ENCODE measurements at places on chromosomes 4 and X. TPM values are rescaled to one million over a fixed set of nuclear protein-coding genes. Genes with fewer than 3 reads are reported as not detected.
A peak's percentile ranks its signal among the peaks of the same experiment; 100 is the strongest.

GRCh38 chr4:139528377-139529005, 27.5 kb downstream of the SETD7 start:
- DNase-seq, result no peak

DNA sequence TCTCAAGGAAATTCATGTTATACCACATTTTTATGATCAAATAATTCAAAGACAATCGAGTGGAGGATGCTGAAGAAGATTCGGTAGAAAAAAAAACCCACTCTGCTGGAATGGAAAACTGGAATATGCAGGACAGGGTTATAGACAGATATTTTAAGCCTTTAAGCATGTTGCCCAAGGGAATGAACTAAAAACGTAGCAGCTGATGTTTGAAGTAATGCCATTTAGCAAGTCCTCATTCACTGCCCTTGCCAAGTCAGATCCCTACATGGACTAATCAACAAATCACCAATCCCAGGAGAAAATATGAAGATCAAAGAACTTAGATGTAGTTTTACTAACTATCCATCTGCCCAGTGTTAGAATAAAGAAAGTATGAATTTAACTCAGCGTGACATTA, 75.6 kb upstream of the ETNPPL start:
- DNase-seq, result no peak

SPANXN3 gene
- not detected for total RNA-seq

CXCL3 gene
- total RNA-seq, result 12.1 TPM

- DNase-seq, result peak; percentile 32
These were observed 23.0 kb downstream of the HMX1 start for GRCh38 chr4:8848507-8849265.

- DNase-seq, result no peak
These were observed 325.5 kb downstream of the ZIC3 start for GRCh38 chrX:137891431-137891830.

- DNase-seq, result no peak
These were observed 459.7 kb upstream of the FAT1 start for GRCh38 chr4:187183346-187183745.

DNA sequence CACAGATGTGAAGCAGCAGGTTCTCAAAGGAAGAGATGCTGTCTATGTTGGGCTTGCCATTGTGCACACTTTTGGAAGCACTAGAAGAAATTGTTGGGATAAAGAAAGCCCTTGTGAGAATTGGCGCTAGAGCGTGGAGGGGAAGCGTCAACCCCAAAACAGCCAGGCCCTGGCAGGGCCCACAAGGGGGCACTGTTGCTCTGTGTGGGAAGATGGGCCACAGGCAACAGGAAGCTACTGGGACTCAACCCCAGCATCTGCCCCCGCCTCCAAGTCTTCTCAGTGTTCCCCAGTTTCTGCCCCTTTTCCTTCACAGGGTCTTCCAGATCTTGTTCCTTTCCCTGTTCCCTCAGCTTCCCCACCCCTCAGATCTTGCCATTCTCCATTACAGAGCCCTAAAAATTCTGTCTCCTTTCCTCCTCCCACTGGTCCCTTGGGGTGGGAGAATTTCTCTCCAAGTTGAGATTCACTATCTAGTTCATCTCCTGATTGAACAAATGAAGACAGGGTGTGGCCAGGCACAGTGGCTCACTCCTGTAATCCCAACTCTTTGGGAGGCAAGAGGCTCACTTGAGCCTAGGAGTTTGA, 85.5 kb downstream of the STARD8 start:
- DNase-seq, result no peak

- DNase-seq, result no peak
These were observed 255.5 kb upstream of the PITX2 start for GRCh38 chr4:110878413-110878812.

GRCh38 chrX:134419784-134420183, 40.2 kb upstream of the HPRT1 start:
- DNase-seq, result no peak

MAP7D2 gene
- 0.36 TPM for total RNA-seq

GRCh38 chr4:2862528-2862927, 18.9 kb downstream of the ADD1 start:
- no peak for DNase-seq

GRCh38 chr4:181752516-181752915, 490.7 kb upstream of the TENM3 start:
- DNase-seq, result no peak

MAGEE1 gene
- 4.7 TPM for total RNA-seq

GRCh38 chr4:165520086-165520485, 141.3 kb downstream of the CPE start:
- no peak for DNase-seq

DNA sequence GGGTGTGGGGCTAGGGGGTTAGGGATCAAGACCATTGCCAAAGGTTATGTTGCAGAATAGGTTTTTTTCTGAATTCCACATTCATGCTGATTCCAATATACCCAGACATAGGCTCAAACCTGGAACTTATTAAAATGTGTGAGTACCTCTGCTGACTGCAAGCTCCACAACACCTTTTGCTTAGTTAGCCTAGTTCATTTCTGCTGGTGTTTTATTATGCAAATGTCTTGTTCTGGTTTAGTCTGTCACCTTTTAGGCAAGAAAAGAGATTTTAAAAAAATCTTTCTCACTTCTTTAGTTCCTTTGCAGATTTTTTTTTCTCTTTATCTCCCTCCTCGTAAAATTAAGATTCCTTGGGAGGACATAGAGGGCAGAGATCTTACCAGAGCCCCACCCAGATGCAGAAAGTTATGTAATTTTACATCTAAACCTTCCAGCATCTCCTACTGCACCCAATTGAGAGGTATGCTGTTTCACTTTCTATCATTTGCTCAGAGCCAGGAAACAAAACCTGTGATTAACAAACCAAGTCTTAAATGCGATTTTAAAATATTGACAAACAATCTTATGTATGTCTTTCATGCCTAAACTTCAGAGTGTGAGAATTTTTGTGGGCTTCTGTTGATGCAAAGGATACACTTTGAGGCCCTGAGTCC, 190.7 kb upstream of the CLNK start:
- no peak for DNase-seq

GRCh38 chrX:44747317-44747716, 96.5 kb upstream of the DUSP21 start:
- no peak for DNase-seq

RBM10 gene
- 25.7 TPM for total RNA-seq

QRFPR gene
- total RNA-seq, result 0.71 TPM

H2BW1 gene
- not detected for total RNA-seq

DNA sequence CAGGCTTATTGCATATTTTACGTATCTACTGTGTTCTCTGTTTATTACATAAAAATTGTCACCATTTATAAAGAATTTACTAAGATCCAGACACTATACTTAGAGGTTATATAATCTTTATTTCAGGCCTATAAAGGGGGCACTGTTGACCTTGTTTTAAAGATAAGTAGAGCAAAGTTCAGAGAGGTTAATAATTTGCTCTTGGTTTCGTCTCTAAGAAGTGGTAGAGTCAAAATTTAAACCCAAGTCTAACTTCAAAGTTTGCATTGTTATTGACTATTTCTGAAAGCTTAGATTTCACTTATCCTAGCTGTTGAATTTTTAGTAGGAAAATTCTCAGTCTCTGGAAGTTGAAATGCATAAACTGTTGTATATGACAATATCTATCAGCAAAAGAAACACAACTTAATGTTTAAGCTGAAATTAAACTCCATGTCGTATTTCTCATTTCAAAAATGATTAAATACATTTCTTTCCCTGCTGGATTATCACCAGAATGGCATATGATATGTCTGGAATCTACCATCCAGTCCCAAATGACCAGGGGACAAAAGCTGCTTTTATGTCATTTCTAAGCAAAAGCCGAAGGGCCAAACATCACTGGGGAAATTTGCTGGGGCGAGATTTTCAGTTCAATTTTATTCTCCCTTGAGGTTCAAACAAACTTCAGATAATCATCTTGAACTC, 138.4 kb downstream of the SLC7A11 start:
- no peak for DNase-seq

USP17L18 gene
- not detected for total RNA-seq

BEX5 gene
- total RNA-seq, result 7.7 TPM

DNA sequence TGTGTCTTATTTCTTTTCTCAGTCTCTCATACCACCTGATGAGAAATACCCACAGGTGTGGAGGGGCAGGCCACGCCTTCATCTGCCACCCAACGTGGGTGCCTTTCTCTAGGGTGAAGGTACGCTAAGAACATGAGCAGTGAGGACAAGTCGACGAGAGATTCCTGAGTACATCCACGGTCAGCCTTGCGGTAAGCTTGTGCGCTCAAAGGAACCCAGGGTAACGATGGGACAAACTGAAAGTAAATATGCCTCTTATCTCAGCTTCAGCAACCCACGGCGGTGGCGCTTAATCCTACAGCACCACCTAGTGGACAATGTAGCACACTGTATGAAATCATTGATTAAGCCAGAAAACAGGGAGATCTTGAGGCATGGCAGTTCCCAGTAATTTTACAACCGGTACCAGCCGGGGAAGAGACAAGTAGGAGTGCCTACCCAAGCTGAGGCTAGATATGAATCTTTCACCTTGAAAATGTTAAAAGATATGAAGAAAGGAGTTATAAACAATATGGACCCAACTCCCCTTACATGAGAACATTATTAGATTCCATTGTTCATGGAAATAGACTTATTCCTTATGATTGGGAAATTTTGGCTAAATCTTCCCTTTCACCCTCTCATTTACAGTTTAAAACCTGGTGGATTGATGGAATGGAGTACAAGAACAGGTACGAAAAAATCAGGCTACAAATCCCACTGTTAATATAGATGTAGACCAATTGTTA, 63.0 kb downstream of the ZNF732 start:
- DNase-seq, result peak; percentile 61

CLDN22 gene
- not detected for total RNA-seq

DNA sequence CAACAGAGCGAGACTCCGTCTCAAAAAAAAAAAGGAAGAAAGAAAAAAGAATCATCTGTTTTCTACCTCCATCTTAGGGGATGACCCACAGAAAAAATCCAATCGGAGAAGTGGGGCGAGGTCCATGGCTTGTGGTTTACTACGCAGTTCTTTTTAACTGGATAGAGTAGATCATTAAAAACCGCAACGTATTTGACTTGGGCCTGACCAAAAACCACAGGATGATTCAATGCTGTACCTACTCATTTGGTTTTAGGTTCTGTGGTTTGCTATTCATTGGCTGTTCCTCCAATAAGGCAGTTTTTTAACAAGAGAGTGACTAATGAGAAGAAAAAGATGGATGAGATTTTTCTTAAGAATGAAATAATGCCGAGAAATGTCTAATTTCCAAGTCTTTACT, 83.7 kb downstream of the FREM3 start:
- no peak for DNase-seq

- DNase-seq, result no peak
These were observed 2.8 kb downstream of the PORCN start for GRCh38 chrX:48511560-48511959.

- no peak for DNase-seq
These were observed 43.1 kb upstream of the IL21 start for GRCh38 chr4:122663814-122664610.

GRCh38 chr4:165472943-165473676, 94.3 kb downstream of the CPE start:
- DNase-seq, result no peak

AFM gene
- total RNA-seq, result not detected

GRCh38 chr4:91171217-91171616, 1044.0 kb downstream of the CCSER1 start:
- DNase-seq, result no peak

- DNase-seq, result peak; percentile 4
These were observed 101.3 kb downstream of the RTL5 start for GRCh38 chrX:72030431-72030830.

NAP1L2 gene
- total RNA-seq, result 7.2 TPM

DNA sequence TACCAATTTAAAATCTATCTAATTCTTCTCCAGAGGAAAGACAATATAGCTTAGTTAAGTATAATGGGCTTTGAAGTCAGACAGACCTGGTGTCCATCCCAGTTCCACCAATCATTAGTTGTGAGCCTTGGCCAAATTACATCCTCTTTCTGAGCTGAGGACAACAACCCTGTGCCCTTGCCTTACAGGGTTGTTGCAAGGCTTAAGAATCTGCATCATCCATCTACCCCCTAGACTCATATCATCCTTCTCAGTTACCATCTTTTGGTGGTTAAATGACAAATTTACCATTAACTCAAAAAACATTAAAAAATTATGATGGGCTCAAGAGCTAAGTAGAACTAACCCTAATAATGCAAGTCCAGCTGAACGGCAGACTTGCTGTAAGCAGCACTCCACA, 51.6 kb downstream of the NAP1L5 start:
- no peak for DNase-seq

EVC2 gene
- total RNA-seq, result 12.2 TPM

GRCh38 chr4:57580710-57581599, 470.8 kb upstream of the IGFBP7 start:
- no peak for DNase-seq

- no peak for DNase-seq
These were observed at the start of gene ZFP92 for GRCh38 chrX:153411255-153411987. Gene ZFP92 (plus strand): TSS chrX:153411472. CDS start chrX:153418323, 6,851 bp downstream.

- no peak for DNase-seq
These were observed 1.0 kb downstream of the PRDX4 start for GRCh38 chrX:23668335-23668734.

GRCh38 chr4:19783667-19784223, 468.0 kb upstream of the SLIT2 start:
- DNase-seq, result no peak

- no peak for DNase-seq
These were observed 763.7 kb downstream of the PDHA2 start for GRCh38 chr4:96603641-96604040.

GEMIN8 gene
- total RNA-seq, result 25.3 TPM
